ENCODE measurements at places on chromosomes 3 and 15.

GRCh38 chr3:71956069-71956340 lies 171.1 kb upstream of the PROK2 start:
- no peak for DNase-seq

DNA sequence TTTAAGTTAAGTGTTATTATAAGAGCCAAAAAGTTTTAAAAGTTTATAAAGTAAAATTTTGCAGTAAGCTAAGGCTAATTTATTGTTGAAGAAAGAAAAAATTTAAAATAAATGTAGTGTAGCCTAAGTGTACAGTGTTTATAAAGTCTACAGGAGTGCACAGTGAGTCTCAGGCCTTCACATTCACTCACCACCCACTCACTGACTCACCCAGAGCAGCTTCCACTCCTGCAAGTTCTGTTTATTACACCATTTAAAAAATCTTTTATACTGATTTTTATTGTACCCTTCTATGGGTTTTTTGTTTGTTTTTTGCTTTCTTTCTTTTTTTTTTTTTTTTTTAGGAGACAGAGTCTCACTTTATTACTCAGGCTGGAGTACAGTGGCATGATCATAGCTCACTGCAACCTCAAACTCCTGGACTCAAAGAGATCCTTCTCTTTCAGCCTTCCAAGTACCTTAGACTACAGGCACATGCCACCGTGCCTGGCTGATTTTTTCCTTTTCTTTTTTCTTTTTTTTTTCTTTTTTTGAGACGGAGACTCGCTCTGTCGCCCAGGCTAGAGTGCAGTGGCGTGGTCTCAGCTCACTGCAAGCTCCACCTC lies 25.9 kb downstream of the CSTA start:
- DNase-seq = no peak

DNA sequence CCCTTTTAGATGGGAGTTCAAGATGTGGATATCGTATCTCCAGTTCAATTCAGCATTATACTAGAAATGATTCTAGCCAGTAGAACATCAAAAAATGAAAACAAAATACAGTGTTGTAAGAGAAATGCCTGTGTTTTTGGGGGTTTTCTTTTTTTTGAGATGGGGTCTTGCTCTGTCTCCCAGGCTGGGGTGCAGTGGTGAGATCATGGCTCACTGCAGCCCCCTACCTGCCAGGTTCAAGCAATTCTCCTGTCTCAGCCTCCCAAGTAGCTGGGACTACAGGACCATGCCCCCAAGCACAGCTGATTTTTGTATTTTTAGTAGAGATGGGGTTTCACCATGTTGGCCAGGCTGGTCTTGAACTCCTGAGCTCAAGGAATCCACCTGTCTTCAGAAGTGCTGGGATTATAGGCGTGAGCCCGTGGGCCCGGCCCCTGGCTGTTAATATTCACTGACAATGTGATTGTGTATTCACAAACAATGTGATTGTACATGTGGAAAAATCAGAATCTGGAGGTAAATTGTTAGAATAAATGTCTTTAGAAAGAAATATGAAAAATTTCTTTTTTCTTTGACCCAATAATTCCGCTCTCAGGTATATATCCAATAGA lies 59.0 kb downstream of the ARIH1 start:
- no peak for DNase-seq

- no peak for DNase-seq
Measured at GRCh38 chr3:65888980-65889706, 149.6 kb downstream of the MAGI1 start.

DNA sequence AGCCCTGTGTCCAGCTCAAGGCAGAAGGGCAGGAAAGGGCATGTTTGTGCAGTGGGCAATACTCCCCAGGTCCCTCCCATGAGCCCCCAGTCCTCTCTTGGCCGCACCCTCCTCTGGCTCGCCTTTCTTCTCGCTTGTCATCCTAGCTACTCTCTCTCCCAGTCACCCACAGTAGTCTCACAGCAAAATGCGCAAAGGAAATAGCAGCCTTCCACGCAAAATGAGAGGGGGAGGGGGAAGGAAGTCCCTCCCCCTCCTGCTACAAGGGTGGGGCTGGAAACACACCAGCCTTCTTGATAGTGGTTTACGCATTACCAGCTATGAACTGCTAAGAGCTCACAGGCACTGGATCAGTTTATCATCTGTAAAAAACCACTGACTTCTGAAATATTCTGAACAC lies 83.8 kb downstream of the GADL1 start:
- no peak for DNase-seq

DNA sequence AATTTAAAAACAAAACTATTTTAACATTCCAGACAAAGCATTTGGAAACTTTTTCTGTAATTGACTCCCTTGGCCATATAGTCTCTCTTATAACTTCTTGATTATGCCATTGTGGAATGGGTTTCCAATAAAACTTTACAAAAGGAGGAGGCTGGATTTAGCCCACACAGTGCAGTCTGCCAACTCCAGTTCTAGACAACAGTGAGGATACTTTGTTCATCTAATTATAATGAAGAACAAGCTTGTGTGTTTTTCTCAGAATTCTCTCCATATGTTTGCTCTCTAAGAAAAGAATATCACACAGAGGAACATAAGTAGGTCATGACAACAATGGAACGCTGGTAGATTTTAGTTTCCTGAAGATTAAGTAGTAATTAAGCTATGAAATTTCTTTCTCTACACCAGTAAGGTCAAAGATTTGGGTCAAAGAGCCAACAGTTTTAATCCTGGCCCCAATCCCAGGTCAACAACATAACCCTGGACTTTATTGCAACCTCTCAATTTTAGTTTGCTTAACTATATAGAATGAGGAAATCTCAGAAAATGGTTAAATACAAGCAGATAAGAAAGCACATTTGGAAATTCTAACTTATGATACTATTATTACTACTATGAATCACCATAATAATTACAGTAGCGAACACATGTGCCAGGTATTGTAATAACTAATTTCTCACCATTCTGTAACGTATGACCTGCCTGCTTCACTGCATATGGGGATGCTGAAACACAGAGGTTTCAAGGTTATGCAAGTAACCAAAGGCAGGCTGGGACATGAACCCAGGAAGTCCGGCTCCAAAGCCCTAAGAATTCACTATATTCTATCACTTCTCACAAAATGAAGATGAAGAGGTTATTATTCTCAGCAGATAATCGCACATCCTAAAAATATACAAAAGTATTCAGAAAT lies 65.7 kb downstream of the TJP1 start:
- no peak for DNase-seq

GRCh38 chr3:197392961-197393360 lies 94.5 kb upstream of the DLG1 start:
- no peak for DNase-seq

DNA sequence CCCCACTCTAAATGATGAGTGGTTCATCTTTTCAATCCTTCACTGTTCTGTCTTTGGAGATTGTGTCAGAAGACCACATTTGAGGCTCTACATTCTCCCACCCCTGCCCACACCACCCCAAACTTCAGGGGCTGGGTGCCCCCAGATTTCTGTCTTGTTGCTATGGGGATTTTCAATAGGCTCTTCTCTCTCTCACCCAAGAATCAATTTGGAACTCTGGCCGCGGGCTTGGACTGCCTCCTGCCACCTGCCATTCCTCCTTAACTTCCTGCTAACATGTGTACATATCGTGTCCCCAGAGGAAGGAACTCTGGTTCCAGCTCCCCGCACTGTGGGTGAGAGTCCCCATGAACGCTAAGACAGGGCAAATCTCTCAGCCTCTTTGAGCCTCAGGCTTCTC lies 67.4 kb upstream of the LARS2 start:
- DNase-seq = no peak

- no peak for DNase-seq
Measured at GRCh38 chr15:42908538-42908937, 12.0 kb downstream of the TTBK2 start.

GRCh38 chr15:99143242-99143641 lies 38.4 kb downstream of the SYNM start:
- DNase-seq = no peak

- DNase-seq = peak; percentile 61
Measured at GRCh38 chr15:90686435-90687218, 30.5 kb upstream of the BLM start.

- no peak for DNase-seq
Measured at GRCh38 chr3:40842714-40843113, 318.0 kb downstream of the ZNF621 start.

DNA sequence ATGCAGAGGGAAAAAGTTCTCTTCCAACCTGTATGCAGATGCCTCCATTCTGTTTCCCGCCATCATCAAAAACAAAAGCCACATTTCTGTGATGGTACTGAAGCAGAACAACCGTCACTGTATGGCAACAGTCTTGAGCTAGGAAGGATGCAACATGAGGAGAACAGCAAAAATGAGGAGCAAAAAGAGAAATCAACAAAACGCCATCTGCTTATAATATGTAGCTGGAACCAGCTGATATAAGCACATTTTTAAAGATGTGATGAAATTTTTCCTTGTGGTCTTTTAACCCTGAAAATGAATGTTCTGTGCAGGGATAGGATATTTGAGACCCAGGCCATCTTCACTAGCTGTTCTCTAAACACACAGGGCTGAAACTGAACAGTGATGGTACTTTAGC lies 287.0 kb downstream of the ZIC4 start:
- DNase-seq = no peak

- no peak for DNase-seq
Measured at GRCh38 chr3:69115731-69116130, 6.7 kb downstream of the LMOD3 start.

DNA sequence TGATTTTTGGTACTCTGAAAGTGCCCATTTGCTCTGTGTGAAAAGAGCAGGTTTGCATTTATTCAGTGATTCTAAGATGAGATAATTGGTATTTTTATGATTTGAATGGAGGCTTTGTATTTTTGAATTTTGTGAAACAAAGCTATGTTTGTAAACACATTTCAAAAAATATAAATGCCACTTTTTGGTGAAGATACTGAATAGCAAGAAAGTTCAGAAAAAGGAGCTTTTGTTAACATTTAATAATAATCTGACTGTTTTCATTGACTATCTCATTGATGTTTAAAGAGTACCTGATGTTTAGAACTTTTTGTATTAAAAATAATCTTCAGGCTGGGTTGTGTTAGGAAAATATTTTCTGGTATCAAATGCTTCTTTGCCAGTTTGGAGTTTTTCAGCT lies 23.7 kb downstream of the TCF12 start:
- no peak for DNase-seq

DNA sequence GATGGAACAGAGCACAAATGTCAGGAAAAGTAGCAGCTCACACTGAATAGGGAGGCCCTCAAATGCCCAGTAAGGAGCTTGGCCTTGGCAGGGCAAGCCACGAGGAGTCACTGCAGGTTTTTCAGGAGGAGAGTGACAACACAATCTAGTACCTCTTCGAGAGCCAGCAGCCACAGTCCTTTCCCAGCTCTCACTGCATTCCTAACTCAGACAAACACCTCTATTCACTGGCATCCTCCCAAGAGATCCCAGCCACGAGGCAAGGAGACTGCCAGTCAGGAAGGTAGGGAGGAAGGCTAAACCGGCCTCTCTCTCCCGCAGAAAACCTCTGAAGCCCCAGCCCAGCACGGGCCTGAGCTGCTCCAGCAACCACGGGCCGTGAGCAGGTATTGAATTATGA lies 146.0 kb upstream of the SMAD3 start:
- no peak for DNase-seq

- no peak for DNase-seq
Measured at GRCh38 chr3:56133423-56133822, 334.8 kb downstream of the ERC2 start.

DNA sequence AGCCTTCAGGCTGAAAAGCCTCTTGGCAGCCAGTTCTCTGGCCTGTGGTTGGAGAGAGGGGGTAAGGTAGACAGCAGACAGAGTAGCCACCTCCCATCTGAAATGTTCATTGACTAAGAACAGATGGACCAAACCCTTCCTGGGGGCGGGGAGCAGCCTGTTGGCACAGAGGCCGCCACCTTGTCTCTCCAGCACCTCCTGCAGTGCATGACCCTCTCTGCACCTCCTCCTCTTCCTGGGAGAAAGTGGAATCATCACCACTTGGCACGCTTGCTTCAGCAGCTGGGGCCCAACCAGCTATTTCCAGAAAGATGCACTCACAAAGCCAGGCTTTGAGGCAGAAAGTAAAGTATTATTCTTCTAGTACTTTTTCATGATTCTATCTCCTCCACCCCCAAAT lies 313.4 kb upstream of the CHRM5 start:
- DNase-seq = no peak

GRCh38 chr15:46723308-46723707 lies 994.0 kb upstream of the SEMA6D start:
- DNase-seq = no peak

- DNase-seq = no peak
Measured at GRCh38 chr3:122390665-122391064, 6.7 kb downstream of the FAM162A start.

DNA sequence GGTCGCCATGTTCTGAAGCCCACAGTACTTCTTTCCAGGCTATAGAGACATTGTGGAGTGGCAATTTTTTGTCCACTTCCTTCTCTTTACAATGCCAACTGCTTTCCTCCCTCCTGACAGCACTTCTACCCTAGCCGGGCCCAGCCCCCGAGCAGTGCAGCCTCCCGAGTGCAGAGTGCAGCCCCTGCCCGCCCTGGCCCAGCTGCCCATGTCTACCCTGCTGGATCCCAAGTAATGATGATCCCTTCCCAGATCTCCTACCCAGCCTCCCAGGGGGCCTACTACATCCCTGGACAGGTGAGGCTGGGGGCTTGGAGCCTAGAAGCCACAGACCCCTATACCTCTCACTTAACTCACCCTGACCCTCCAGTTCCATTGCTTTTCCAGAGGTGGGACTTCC lies 2.8 kb downstream of the EIF4G1 start:
- no peak for DNase-seq

GRCh38 chr3:70433091-70433490 lies 120.7 kb upstream of the MDFIC2 start:
- DNase-seq = no peak

- peak; percentile 60 for DNase-seq
Measured at GRCh38 chr3:131361464-131362421, 19.8 kb upstream of the NUDT16 start.

- no peak for DNase-seq
Measured at GRCh38 chr3:126646674-126647073, 8.2 kb downstream of the TXNRD3 start.

DNA sequence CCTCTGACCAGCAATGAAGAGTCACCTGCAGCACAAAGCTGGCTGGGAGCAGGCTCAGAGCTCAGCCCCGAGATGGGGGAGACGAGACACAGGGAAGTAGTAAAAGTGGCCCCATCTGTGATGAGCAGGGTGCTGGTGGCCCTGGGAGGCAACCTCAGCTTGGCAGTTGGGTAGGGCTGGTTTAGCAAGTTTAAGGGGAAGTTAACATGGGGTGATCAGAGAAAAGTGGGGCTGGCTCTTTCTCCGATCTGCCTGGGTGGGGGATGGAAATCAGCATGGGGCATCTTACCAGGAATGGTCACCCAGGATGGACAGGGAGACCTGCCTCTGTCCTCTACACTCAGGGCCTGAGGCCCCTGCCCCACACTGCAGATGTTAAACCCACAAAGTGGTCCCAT lies 29.9 kb upstream of the SFMBT1 start:
- no peak for DNase-seq
